ENCODE measurements at places on chromosomes 1 and 21.

DNA sequence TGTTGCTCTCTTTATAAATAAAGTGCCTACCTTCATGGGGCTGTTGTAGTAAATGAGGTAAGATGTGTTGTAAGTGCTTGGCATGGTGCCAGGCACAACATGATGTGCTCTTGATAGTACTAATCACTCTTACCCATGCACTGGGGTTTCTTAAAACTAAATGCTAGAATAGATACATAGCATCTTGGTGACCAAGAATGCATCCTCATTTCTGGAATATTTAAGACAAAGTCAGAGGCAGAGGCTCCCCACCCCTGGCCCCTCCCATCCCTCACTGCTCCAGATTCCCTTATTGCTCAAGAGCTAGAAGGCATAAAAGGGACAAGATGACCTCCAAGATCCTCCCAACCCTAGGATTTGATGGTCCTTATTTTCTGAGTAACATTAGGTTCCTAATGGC, 61.3 kb downstream of the GLUL start:
- DNase-seq: no peak

DNA sequence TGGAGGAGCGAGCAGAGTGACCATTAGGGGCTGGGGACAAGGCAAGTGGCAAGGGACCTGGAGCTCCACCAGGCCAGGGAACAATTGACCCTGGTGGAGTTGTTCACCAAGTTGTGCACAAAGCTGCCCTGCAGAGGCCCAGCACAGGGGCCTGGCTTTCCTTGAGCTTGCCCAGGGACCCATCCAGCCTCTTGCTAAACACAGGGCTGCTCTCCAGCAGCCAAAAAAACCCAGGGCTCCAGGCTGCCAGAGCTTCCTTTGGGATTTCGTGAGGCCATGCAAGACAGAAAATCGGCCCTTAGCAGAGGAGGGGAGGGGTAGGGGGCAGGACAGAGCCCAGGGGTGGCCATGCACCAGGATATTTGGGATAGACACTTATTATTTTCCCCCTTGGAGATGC, 32.6 kb downstream of the LRP8 start:
- no peak for DNase-seq

GRCh38 chr1:115726161-115726560, 42.4 kb downstream of the CASQ2 start:
- DNase-seq: no peak

DNA sequence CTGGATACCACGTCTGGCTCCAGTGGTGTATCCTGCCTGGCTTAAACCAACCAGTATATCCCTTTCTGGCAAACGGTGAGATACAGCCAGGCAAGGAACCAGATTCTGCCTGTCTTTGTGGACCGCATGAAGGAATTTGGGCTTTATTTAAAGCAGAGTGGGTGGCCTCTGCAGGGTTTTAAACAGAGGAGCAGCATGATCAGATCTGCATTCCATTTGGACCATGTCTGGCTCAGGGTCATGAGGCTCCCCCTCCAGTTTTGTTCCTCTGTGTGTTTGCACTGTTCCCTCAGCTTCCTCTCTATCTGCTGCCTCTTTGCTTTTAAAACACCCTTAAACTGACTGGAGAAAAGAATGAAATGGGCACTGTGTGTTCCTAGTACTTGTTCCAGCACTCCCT, 195.0 kb downstream of the GIPC2 start:
- DNase-seq: no peak

DNA sequence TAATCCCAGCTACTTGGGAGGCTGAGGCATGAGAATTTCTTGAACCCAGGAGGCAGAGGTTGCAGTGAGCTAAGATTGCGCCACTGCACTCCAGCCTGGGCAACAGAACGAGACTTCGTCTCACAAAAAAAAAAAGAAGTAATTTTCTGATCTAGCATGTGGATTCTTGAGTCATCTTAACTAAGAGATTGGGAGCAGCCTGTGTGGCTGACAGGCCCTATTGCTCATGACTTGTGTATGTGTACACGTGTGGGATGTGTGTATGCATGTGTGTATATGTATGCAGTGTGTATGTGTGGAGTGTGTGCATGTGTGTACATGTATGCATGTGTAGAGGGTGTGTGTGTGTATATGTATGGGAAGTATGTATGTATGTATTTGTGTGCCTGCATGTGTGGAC, 29.5 kb downstream of the DOP1B start:
- DNase-seq: no peak

DNA sequence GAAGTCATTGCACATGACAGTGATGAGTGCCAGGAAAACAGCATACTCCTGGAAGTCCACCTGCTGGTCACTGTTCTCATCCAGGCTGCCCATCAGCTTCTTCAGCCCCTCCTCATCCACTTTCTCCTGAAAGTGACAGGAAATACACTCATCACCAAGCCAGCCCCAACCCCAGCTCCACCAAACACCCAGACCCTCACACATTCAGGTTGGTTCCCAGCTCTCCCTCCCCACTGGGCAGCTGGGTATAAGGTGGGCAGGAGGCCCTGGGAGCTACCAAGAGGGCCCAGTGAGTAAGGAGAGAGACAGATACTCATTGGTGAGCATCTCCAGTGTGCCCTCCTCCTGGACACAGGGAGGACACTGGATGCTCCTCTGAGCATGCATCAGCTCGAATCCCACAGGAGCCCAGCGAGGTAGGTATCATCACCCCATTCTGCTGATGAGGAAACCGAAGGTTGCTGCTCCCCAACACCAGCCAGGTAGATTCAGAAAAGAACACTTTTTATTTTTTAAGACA, 4.1 kb downstream of the S100A2 start:
- DNase-seq: no peak

GRCh38 chr1:42319871-42320484, 15.1 kb downstream of the FOXJ3 start:
- no peak for DNase-seq

- no peak for DNase-seq
These were observed 7.3 kb upstream of the LGR6 start for GRCh38 chr1:202186327-202186726.

- no peak for DNase-seq
These were observed 30.9 kb downstream of the TYW3 start for GRCh38 chr1:74763807-74764206.

DNA sequence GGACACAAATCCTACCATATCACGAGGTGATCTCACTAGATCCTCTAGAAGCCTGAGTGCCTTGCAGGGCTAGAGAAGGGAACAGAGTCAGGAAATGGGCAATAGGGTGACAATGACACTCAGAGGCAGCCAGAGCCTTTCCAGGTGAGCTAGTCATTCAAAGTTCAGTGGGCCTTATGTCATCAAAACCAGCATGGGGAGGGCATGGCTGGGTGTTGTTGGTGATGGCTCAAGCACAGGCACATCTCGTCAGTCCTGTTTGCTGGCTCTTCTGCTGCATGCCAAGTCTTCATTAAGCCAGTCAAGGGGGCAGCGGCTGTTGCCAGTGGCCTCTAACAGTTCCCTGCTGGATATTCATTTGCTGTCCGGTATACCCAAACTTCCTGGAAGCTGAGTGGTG, 99.6 kb upstream of the USP24 start:
- DNase-seq: no peak

- DNase-seq: no peak
These were observed 46.7 kb downstream of the RPRD2 start for GRCh38 chr1:150410582-150411101.

DNA sequence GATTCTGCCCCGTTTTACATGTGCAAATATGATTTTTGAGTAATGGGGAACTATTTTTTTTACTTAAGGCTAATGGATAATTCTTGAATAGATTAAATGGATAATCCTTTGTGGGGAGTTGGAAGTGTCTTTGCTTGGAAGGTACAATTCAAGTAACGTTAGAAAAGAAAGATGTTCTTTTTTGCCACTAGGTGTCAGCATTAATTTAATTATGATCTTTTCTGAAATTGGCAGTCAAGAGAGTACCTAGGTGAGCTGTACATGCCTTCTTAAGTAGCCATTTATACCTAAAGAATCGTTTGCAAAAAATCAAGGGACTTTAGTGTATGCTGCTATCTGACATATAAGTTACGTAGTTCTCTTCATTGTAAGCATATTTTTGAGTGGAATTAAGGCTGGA, 2.2 kb downstream of the FBXO28 start:
- DNase-seq: no peak

GRCh38 chr1:91846639-91847013, 39.3 kb downstream of the TGFBR3 start:
- no peak for DNase-seq

DNA sequence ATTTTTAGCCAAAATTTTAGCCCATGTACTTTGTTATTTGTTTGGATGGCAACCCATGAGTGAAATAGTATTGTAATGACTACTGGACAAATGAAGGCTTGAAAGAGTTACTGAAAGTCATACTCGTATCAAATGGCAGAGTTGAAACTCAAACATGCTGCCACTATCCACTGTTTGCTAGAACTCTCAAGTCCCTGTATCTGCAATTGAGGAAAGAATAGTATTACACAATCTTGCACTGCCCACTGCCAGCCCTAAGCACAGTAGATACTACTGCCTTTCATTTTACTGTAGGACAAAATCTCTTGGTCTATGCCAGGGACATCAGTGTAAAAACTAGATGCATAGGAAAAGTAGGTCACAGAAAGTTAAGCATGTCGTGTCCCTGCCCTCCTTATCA, 581.1 kb upstream of the PLXNA2 start:
- DNase-seq: no peak

DNA sequence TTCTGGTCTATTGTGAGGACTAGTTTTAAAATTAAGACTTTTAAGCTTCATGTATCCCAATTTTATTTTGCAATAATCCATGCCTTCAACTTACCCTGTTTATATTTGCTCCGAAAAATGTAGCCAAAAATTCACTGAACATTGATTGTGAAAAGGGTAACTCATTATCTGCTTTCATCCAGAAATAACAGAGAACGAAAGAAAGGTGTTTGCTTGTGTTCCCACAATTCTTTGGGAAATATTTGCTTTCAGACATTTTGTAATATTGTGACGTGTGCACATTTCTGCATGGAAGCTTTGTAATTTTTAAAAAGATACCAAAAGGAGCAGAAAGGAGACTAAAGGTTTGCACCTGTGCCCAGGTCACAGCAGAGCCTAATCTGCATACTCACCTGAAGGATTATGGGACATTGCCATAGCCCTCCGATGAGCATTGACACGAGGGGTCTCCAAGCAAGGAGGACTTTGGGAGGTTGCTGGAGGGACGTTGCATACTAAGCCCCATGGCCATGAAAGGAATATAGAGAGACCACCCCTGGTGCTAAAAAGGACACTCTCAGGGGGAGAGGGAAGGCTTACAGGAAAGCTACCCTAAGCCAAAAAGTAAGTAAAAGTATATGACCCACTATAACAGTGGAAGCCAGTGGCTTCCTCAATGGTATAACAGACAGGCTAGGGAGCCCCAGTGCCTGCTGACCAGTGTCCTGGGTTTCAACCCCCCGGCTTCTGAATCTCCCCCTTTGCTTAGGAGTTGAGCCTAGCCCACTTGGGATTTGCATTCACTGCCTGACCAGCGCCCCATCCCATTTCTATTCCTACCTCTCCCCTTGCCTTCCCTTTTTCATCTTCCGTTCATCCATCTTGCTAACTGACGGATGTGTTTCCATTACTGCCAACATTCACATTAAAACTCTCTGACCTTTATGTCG, 148.6 kb upstream of the ZC3H12A start:
- no peak for DNase-seq

- DNase-seq: no peak
These were observed 11.6 kb upstream of the HIPK1 start for GRCh38 chr1:113917400-113918082.

- DNase-seq: no peak
These were observed 28.1 kb downstream of the SHISA4 start for GRCh38 chr1:201916649-201917249.

DNA sequence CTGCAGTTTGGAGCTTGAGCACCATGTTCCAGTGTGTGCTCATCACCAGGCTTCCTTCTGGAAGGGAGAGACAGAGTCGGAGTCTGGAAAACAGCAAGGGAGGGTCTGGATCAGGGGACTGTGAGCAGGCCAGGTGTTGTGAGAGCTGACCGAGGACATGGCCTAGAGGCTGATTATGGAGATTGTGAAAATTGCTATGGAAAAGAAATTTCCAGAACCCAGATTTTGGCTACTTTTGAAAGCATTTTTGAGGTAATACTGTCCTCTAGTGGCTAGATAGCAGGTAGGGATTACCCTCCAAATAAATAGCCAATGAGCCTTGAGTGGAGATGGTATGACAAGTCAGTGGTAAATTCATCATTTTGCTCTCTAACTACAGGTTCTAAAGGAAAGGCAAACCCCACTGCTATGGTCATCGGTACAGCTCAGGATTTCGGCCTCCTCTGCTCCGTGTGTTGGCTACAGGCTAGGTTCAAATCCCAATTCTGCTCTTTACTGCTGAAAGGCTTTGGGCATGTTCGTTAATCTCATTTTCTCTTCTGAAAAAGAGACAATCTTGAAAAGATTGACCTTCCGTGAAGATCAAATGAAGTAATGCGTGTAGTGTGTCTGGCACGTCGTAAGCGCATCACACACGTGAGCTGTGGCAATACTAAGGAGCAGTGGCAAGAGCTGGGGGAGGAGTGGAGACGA, 1.0 kb upstream of the HAO2 start:
- no peak for DNase-seq

GRCh38 chr1:99456536-99456935, 189.4 kb upstream of the PALMD start:
- DNase-seq: no peak

- no peak for DNase-seq
These were observed 23.6 kb downstream of the GADD45A start for GRCh38 chr1:67708606-67709005.

GRCh38 chr1:206674745-206675175, 9.9 kb upstream of the MAPKAPK2 start:
- peak; percentile 44 for DNase-seq

DNA sequence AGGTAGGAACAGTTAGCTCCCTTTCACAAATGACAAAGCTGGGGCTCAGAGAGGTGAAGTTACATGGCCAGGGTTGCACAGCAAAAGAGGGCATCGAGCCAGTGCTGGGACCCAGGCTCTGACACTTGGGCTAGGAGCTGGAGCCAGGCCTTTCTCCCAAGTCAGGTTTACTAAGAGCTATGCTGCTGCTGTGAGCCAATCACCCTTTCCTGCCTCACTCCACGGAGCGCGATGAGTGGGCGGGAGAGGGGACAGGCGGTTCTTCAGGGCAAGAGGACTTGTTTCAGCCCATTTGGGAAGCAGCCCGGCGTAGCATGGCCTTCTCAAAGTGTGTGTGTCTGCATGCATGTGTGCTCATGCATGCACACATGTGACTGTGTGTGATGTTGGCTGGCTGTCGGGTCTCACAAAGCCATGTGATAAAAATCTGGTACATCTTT, 10.6 kb downstream of the ID3 start:
- no peak for DNase-seq

GRCh38 chr1:156592158-156592909, 758 bp downstream of the NAXE start:
- no peak for DNase-seq

Measured in natural killer cell treated with Interleukin-12 subunit alpha and Interleukin-12 subunit beta and Interleukin-15 and Interleukin-18, amount 100 ng/mL, for 72 hours (primary cell).